Esophagus squamous epithelium (tissue), 5 donors: ENCODE measurements at places on chromosomes 4 and X.

DNA sequence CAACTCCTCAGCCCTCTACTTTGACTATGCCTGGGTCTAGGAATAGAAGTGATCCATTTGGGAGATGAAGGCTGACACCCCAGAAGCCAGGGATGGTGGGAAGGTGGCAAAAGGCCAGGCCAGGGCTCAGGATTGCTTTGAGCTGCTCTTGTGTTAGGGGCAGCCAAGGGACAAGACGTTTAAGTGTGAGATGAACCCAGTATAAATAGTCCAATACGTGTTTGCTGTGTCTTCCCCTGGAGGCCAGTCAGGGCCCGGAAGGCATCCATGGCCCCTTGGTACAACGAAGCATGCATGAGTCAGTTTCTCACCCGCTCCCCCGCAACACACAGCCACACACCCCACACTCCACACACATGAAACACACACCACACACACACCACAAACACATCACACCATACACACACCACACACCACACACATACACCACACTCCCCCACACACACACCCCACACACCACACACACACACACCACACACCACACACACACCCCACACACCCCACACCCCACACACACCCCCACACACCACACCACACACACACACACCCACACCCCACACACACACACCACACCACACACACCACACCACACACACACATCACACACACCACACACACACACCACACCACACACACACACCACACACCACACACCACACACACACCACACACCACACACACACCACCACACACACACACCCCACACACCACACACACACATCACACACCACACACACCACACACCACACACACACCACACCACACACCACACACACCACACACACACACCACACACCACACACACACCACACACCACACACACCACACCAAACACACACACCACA, 5.1 kb downstream of the STARD8 start:
- no peak for DNase-seq

DNA sequence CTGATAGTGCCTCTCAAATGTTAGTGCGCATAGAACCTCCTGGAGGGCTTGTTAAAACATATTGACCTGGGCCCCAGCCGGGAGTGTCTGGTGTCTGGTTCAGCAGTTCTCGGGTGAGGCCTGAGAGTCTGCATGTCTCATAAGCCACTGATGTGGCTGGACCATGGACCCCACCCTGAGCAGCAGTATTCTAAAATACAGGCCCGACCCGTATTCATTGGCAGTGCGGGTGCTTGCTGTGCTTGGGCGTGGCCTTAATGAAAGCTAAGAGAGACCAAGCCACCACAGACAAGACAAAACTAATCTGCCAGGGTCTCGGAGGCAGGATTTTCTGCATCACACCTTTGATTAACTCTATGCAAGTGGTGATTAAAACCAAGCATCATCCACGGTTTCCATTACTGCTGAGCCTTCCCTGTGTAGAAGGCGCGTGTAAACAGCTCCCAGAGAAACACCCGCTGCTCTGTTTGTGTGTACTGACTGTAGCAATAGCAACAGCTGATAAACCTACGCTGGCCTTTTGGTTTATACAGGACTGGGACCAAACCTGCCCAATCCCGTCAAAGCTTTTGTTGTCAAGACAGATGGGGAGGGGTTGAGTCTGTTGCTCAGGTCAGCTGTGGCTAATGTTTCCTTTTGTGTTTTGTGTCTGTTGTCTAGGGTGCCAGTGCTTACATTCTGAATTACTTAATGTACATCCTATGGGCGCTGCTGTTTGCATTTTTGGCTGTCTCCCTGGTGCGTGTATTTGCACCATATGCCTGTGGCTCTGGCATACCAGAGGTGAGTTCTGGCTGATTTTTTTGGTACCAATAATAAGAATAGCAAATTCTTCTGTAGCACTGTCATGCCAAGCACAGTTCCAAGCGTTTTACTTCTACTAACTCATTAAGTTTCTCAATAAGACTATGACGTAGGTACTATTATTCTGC, 40.8 kb downstream of the CLCN4 start:
- no peak for DNase-seq

DNA sequence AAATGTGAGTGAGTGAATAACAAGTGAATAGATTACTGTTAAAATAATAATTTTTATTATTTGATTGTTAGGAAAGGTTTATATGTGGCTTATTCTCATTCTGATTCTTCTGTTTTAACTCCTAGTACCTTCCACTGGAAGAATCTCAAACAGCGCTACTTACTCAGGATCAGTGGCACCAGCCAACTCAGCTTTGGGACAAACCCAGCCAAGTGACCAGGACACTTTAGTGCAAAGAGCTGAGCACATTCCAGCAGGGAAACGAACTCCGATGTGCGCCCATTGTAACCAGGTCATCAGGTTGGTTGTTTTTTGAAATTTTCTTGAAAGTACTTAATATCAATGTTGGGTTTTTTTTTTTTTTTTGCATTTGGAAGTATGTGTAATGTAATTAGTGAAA, 117.6 kb upstream of the BMPR1B start:
- no peak for DNase-seq

- DNase-seq: no peak
Measured at GRCh38 chrX:55014897-55015299, 14.7 kb downstream of the APEX2 start.

DNA sequence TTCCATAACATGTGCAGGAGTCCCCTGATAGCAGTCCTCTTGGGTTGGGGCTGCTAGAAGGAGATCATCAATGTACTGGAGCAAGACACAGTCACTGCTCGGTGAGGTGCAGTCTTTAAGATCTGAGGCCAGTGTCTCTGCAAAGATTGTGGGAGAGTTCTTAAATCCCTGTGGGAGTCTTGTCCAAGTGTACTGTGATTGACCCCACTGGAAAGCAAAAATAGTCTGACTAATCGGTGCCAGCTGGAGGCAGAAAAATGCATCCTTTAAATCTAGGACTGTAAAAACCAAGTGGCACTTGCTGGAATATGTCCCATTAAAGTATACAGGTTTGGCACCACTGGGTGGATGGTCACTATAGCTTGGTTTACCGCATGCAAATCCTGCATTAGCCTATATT, 31.1 kb downstream of the SULT1E1 start:
- no peak for DNase-seq

- DNase-seq: no peak
Measured at GRCh38 chr4:123976285-123976684, 579.7 kb downstream of the SPRY1 start.

DNA sequence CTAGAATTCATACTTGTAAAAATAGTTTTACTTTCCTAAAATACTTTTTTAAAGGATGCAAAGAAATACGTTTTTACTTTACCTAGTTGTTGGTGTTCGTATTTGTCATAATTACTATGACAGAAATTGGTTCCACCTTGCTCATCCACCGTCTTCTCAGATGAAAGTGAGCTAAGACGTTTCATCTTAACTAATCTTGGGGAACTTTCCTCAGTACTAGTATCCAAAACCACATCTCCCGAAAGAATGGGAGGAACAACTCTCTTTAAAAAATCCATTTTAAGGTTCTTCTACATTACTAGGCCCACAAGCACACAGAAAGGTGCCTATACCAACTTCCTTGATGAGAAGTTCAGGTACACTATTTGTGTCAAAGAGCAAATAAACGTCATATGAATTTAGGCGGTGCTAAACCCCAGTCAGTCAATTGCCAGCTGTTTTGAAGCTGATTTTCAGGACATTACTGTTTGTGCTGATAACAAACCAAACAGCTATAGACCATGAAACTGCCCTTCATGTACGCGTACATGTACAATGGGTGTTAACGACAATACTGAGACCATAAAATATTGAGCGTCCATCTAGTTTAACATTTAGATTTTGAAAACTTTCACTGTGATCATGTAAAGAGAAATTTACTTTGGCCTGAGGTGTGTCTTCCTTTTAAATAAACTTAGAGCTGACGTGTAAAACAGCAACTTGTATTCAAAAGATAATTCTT, 99.1 kb downstream of the FRYL start:
- DNase-seq: no peak

DNA sequence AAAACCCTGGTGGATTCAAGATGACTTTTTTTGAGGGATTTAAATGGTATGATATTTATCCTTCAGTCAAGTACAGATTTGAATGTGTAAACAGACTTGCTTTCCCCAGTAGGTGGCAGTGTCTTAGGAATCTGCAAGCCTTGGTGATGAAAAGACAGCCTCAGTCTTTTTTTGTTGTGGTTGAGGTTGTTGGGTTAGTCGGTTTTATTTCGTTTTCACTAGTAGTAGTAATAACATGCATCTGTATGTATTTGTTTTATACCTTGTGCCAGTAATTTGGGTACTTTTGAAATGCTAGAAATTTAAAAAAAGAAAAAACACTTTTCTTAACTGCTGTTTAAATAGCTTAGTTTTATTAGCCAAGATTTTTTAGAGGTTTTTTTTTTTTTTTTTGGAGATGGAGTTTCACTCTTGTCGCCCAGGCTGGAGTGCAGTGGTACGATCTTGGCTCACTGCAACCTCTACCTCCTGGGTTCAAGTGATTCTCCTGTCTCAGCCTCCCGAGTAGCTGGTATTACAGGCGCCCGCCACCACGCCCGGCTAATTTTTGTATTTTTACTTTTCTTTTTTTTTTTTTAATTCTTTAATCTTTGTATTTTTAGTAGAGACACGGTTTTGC, 39.2 kb downstream of the COPS4 start:
- no peak for DNase-seq

DNA sequence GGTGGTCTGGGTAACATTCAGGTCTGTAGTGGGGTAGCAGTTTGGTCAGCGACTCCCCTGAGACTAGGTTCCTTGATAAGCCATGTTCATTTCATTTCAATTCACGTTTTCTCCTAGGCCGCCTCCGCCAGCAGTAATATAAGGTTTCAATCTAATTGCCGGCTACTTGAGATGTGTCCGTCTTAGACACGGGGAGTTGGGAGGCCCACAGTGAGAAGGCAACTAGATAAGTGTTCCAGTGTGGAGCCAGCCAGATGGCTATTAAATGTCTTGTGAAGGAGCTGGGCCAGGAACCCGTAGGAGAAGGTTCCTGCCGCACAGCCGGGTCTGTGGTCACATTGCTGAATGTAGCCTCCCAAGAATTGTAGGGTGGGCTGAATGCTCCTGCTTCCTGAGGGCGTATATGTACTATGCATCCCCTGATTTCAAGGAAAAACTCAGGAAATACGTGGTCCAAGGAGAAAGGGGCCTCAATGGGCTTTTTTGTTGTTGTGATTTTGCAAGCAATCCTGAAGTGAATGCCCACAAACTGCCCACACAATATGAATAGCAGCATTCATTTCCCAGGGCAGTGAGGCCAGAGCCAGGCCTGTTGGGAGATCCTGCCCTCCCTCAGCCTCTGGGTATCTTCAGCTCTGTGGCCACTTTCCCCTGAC, 220.6 kb upstream of the RPL34 start:
- no peak for DNase-seq

GRCh38 chr4:98092833-98093439, 50.3 kb downstream of the STPG2 start:
- no peak for DNase-seq

DNA sequence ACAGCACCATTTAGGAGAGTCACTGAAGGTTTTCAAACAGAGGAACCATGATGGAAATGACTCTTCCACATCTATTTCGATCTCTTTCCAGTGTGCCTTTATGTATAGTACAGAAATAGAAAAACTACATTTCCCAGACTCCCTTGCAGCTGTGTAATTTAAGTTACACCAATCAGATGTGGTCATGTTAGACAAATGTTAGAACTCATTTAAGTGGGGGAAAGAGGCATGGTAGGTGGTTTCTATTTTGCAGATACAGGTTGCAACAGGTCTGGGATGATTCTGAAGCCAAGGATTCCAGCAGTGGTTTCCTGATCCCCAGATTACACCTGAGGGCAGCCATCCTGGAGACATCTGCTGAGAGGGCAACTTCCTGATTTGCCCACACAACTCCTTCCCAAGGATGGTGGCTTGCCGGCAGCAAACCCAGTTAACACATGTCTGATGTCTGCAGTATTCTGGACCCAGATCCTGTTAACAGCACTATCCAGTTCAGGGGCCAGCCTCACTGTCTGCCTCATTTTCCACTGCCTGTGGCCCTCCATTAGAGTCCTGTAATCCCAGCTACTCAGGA, 38.7 kb upstream of the PDK3 start:
- DNase-seq: no peak

GRCh38 chr4:125484912-125485311, 170.2 kb downstream of the FAT4 start:
- no peak for DNase-seq

- no peak for DNase-seq
Measured at GRCh38 chr4:1330761-1331590, 16.0 kb upstream of the UVSSA start.

DNA sequence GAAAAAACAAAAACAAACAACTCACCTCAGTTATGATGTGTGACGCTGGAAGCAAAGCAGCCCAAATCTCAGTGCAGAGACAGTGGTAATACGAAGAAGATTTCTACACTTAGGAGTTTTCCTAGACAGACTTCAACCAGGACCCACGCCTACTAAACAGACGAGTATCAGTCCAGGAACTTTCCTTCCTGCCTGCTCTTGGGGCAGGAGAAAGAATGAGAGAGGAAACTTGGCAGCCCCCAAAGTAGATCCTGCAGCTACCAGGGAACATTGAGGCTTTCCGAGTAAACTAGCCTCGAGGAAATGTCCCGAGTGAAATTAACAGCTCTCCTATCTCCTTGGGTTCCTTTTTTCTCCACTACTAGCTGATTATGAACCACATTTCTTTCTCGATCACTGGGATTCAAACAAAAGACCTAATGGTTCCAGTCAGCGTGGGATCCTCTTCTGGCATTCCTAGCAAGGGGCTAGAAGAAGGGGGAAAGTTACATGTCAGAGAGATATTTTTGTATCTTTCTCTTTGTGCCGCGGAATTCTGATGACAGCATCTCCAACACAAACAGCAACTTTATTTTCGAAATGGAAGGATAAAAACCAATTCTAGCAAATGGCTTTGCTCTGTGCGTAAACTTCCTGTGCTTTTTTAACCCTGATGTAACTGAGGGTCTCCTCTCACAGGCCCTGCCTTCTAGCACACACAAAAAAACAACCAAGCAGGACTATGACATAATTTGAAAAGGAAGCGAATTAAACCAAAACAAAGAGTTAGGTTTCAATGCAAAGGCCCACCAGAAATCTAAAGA, 53.2 kb downstream of the PPM1K start:
- no peak for DNase-seq

- DNase-seq: no peak
Measured at GRCh38 chr4:176762661-176763308, 29.9 kb downstream of the VEGFC start.

DNA sequence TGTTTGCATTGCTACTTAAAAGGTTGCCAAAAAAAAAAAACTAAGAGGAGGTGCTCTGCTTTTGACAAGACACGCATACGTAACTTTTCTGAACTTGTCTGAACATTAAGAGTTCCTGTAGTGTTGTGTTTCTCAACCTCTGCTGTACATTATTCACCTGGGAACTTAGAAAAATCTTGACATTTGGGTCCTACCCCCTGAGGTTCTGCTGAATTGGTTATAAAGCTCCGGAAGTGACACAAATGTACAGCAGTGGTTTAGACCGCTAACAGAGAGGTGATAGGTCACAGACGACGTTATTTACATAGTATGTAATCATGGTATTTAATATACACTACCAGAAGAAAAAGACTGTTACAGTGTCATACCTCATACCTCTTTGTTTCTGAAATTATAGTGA, 61.1 kb downstream of the CPEB2 start:
- no peak for DNase-seq

- no peak for DNase-seq
Measured at GRCh38 chrX:72545990-72546389, 26.7 kb downstream of the HDAC8 start.
